ENCODE measurements at places on chromosomes 4 and X.

- DNase-seq, result no peak
Observed at GRCh38 chrX:107452581-107452980, 3.1 kb downstream of the FRMPD3 start.

DNA sequence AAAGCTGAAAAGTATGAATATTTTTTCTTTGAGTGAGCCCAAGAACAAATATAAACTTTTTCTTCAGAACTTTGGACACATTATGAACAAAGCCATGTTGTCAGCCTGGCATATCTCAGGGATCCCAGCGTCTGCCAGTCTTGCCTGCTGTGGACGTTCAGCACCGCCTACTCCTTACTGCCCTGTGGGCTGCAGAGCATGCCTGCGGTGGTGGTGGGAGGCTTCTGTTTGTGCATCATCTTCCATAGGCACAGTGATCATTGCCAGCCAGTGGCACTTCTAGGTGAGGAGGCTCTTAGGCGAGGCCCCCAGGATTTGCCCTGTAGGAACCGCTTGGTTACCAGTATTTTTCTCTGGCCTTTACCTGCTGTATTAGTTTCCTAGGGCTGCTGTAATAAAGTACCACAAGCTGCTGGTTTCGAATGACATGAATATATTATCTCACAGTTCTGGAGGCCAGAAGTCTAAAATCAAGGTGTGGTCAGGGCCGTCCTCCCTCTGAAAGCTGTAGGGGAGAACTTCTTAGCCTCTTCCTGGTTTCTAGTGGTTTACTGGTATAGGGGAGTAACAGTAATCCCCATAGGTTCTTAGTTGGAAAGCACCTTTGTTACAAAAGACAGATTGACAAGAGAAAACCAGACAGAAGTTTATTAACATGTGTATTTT lies 15.4 kb downstream of the ANXA3 start:
- DNase-seq, result no peak

DNA sequence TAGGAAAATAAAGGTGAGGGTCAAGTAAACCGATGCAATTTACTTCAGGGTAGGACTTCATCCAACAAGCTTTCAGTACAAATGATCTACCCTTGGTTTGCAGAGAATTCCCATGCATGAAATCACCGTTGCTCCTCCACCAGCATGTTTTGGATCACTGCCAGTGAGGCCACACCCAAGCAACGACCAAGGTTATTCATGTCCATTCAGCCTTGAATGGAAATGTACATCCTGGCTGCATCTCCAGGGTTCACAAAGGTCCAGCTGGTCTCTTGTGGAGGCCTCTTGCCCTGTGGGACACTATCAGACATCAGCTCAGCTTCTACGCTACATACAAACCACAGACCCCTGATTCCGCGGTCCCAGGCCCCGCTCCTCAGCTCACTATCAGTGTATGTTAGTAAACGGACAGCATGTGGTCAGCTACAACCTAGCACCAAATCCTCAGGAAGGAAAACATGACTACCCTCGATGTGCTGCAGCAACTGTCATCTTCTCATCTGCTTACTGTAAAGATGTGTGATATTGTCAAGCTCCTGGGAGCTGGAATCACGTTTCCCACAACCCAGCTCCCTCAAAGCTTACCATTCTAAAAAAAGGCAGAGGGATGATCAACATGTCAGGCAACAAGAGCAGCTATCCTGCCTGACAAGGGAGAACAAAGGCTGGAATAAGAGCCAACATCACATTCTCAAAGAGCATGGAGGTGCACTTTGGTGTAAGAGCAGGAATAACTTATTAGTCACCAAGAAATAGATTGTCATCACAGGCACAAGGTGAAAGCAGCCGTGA lies 4.9 kb downstream of the LYAR start:
- no peak for DNase-seq

DNA sequence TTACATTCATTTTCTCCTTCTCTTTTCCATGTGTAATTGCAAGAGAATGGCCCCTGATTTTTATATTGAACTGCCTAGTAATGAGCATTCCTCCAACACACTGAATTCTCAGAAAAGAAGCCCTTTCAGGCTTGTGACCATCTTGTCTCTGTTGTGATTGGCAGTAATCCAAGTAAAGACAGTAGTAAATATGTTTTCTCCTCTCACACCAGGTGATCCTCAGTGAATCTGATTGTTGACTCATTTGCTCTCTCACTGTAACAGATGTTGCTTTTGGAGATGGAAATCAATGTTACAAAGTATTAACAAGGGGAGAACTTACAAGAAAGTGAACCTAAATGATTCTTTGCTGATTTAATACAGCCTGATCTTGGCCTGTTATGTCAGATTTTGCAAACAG lies 271.0 kb downstream of the AFF2 start:
- no peak for DNase-seq

DNA sequence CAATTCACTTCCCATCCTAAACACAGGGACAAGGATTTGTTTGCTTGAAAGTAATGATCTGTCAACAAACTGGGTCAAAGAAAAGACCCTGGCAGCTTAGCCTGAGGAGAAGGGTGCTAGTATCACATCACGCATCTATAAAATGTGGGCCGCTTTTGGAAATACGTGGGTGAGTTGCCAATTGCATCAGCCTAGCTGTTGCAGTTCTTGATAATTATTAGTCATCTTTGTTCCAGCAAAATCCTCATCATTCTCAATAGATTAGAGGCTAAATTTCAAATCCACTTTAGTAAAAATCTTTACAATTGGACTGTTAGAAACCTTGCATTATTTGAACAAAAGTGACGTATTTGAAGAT lies 33.6 kb upstream of the TAPT1 start:
- peak; percentile 8 for DNase-seq

DNA sequence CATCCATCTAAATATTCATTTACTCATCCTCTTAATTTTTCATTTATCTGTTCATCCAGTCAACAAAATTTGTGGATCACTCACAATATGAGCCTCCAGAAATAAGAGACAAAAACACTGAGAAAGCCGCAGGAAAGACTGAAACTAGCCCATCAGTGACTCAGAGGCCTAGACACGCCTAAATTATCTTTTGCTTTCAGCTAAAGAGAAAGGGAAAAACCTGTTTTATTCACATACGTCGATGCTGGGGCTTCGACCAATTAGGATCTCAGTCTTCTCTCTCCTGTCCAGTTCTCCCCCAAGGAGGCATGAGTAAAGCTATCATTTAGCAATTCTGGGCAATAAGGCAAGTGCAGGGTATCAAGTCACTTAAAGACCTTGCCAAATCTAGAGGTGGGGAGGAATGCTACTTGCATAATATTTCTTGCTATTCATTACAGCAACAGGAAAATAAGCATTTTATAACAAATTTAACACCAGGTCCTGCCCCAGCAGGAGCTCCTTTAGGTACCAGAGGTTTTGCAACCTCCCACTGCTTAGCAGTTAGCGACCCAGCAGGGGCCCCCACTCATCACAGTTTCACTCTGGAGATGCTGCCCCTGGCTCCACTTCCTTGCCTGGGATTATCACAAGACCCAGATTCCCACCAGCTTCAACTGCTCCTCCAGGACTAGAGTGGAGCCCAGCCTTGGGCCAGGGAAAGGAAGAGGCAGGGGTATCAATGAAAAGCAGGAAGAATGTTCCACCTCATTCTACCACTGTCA lies 30.1 kb upstream of the TMEM154 start:
- DNase-seq, result no peak

GRCh38 chr4:3091464-3091863 lies 17.0 kb downstream of the HTT start:
- no peak for DNase-seq

DNA sequence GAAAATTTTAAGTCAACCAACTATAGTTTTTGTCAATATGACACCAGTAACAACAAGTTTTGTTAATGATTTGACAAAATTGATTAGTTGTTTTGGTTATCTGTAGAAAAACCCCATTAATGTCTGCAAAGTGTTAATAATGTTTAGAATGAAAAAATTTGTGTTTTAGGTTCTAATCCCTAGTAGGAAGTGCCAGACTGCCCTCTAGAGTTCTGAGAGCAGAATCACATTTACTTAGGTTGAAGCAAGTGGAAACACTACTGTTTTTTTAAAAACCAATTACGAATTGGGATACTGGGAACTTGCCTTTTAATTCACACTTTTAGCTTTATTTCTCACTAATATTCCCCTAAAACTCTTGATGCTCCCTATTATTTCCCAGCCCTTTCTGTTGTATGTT lies 101.1 kb upstream of the CYLC1 start:
- DNase-seq, result no peak

GRCh38 chr4:15325987-15326386 lies 101.8 kb upstream of the C1QTNF7 start:
- no peak for DNase-seq

DNA sequence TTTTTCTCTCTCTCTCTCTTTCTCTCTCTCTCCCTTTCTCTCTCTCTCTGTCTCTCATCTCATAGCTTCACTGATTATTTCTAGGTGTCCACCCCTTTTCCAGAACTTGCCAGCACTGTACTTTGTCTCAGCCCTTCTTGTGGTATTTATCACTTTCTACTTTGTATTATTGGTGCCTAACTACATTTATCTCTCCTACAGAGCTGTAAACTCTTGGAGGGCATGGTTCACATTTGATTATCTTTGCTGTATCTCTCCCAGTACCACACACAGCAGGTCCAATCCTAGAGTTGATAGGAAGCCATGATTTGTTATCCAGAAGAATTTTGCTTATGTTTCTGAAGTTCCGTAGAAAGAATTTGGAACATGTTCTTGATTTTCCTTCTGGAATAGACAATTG lies 5.2 kb upstream of the PRKG2 start:
- no peak for DNase-seq

GRCh38 chr4:4460759-4461158 lies 73.9 kb downstream of the NSG1 start:
- peak; percentile 8 for DNase-seq

- DNase-seq, result no peak
Observed at GRCh38 chr4:174631901-174632758, 109.8 kb upstream of the HPGD start.

- DNase-seq, result no peak
Observed at GRCh38 chrX:47608130-47608810, 11.4 kb downstream of the SYN1 start.

DNA sequence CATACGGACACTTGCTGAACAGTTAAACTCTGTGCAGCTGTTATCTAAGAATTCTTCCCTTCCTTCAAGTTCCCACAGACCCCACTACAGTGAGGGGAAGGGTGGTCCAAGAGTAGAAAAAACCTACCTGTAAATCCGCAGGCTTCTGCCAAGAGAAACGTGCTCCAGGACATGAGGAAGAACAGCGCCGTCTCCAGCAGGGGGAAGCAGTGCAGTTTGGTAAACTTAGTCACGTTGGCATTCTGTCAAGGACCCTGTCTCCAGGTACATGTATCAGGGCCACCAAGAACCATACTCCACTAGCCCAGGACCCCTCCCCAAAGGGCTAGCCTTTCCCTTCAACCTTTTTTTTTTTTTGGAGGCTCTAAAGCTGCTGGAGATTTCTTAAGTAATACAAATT lies 79.9 kb downstream of the CHST7 start:
- DNase-seq, result no peak

DNA sequence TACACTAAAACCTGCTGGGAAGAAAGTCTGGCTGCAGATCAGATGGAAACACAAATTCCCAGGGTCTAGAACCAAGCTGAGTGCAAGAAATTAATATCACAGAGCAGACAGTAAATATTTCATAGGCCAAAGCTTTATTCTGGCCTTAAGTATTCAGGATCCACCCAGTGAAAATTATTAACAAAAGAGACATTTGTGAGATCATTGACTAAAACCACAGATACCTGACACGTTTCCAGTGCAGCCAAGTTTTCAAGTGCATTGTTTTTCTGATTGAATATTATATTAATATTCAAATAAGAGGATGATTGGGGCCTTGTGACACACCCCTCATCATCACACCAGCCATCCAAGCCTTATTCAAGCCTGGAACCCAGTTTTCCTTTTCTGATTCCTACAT lies 10.3 kb downstream of the ELOVL6 start:
- DNase-seq, result no peak

GRCh38 chrX:19065535-19065934 lies 56.7 kb downstream of the ADGRG2 start:
- no peak for DNase-seq

GRCh38 chrX:100944601-100945000 lies 15.9 kb upstream of the XKRX start:
- no peak for DNase-seq

- no peak for DNase-seq
Observed at GRCh38 chr4:124685851-124686250, 26.7 kb downstream of the ANKRD50 start.

- no peak for DNase-seq
Observed at GRCh38 chrX:42732506-42732905, 45.5 kb downstream of the PPP1R2C start.

DNA sequence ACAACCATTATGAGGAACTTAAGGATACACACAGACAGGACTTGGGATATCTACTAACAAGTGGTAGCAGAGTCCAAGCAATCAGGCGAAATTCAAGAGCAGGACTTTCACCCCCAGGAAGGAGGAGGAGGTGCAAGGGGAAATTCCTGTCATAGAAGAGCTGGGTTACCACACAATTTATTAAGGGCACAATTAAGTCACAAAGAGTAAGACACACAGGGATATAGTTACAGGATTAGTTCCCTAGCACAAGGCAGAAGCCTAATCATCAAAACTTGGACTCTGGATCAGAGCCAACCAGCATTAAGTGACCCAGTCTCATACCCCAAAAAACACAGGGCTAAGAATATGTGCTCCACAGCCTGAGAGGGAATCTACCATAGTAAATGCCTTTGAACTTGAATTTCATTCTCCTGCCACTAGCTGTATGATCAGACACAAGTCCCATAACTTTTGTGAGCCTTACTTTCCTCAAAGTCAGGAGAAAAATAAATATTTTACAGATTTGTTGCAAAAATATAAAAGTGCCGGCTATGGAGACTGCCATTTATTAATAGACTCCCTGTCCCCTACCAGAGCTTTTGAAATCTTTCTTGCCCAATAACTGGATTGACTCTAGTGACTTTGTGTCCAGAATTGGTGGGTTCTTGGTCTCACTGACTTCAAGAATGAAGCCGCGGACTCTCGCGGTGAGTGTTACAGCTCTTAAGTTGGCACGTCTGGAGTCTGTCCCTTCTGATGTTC lies 87.0 kb downstream of the SYNPO2 start:
- DNase-seq, result no peak

GRCh38 chr4:82820689-82821088 lies 22.1 kb upstream of the SCD5 start:
- DNase-seq, result no peak

DNA sequence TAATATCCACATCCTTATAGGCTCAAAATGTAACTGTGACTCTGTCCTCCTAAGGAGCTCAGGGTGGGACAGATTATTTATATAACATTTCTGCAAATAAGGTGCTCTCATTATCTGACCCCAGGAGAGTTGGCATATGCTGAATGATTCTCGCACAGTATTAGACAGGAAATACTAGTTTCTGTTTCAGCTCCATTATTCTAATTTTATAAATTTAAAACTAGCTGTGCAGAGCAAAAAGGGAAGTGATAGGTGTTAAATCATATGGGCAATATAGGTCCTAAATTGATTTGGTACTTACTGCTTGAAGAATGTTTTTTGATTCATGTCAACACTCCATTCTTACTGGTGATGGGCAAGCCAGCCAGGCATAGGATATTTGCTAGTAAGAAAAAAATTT lies 141.5 kb downstream of the GLRA2 start:
- no peak for DNase-seq

- no peak for DNase-seq
Observed at GRCh38 chr4:124167602-124168001, 544.9 kb downstream of the ANKRD50 start.

- no peak for DNase-seq
Observed at GRCh38 chr4:70737409-70737808, 15.6 kb downstream of the RUFY3 start.

GRCh38 chr4:121073004-121073435 lies 685 bp upstream of the NDNF start:
- no peak for DNase-seq

GRCh38 chr4:150999086-150999485 lies 16.0 kb downstream of the LRBA start:
- no peak for DNase-seq

All from stimulated activated CD4-positive, alpha-beta T cell treated with anti-CD3 and anti-CD28 coated beads, Interleukin-4, amount 100 ng/mL, for 48 hours (primary cell).